Fibroblast of the aortic adventitia (primary cell): ENCODE measurements at places on chromosomes 12 and 14.
A peak's percentile ranks its signal among the peaks of the same experiment; 100 is the strongest.

DNA sequence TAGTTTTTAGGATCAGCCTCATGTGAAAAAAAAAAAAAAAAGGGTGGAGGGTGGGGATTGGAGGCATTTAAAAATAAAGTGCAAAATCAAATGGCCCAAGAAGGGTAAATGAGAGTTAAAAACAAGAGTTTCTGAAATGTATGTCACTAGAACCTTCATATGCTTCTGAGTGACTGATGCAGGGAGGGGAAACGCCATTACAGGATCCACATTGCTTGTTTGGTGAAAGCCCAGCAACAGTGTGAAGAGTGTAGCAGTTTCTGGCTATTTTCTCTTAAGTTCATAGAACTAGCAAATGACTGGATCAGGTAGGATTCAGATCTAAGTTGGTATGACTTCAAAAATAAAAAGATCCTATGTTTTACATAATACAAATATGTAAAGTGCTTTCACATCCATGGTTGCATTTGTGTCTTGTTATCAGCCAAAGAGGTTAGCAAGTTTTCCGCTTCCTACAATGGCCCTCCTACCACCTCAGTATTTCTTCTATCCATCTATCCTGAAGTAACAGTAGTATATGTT lies 2.9 kb downstream of the CHPT1 start:
- DNase-seq: no peak

- no peak for DNase-seq
These were observed 265.6 kb upstream of the FAR2 start for GRCh38 chr12:28883406-28883997.

DNA sequence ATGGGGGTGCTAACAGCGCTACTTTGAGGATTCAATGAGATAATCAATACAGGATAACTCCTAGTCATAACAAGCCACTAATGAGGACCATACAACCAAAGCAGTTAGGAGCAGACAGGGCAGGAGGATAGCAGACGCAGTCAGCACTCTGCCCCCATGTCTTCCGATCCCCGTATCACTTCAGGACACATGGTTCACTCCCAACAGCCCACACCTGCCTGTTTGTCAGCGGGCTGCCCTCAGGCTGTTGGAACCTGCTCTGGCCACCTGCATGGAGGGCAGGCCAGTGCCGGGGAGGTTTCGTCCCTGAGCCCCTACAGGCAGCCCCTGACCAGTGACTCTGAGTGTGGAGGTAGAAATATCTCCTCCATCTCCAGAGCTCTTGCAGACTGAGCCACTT lies 37.1 kb upstream of the LTBP2 start:
- DNase-seq: no peak

- DNase-seq: no peak
These were observed 465 bp upstream of the FGD4 start for GRCh38 chr12:32398816-32399369.

- DNase-seq: no peak
These were observed 1.4 kb downstream of the TOMM20L start for GRCh38 chr14:58397156-58397555.

- DNase-seq: no peak
These were observed 42.7 kb upstream of the NEDD1 start for GRCh38 chr12:96864335-96864734.

DNA sequence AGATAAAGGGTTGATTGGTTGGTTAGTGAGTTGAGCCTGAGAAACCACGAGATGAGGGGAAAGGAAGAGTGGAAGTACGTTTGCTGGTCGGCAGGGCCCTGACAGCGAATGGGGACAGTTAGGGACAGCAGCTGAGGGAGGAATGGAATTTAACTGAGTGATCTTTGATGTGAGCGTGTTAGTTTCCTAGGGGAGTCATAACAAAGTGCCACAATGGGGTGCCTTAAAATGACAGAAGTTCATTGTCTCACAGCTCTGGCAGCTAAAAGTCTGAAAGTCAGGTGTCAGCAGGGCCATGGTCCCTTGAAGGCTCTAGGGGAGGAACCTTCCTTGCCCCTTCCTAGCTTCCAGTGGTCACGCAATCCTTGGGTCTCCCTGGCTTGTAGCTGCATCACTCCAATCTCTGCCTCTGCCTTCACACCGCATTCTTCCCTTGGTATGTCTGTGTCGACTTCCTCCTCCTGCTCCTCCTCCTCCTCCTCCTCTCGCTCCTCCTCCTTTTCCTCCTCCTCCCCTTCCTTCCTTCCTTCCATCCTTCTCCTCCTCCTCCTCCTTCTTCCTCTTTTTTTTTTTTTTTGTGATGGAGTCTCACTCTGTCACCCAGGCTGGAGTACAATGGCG lies 26.0 kb upstream of the RIN3 start:
- no peak for DNase-seq

DNA sequence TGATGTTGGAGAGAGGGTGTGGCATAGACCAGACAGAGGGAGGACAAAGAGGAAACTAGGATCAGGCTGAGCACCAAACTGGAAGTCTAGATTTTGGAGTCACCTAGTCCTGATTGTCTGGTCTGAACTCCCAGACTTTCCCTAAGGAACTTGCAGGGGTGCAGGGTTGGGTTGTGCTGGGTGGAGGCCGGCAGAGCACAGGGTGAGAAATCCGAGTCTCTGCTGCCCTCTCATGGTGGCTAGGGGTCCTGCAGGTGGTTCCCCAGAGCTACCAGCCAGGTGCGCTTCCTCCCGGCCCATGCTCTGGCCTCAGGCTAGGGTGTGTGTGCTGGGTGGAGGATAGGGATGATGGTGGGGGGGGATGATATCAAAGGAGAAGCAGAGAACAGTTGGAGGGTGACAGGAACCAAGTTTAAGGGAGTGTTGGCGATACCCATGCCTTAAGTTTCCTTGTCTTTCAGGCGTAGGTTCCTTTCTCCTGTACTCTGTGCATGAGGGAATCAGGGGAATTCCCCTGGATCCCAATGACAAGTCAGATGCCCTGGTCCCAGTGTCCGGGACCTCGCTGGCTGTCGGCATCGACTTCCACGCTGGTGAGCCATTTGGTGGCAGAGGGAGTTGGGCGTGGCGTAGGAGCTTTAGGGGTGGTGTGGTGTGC lies 33.5 kb upstream of the NXPH4 start:
- DNase-seq: peak; percentile 70

- no peak for DNase-seq
These were observed 927.6 kb downstream of the GALC start for GRCh38 chr14:87065366-87065765.

GRCh38 chr12:115407723-115408122 lies 723.7 kb upstream of the TBX3 start:
- DNase-seq: no peak

DNA sequence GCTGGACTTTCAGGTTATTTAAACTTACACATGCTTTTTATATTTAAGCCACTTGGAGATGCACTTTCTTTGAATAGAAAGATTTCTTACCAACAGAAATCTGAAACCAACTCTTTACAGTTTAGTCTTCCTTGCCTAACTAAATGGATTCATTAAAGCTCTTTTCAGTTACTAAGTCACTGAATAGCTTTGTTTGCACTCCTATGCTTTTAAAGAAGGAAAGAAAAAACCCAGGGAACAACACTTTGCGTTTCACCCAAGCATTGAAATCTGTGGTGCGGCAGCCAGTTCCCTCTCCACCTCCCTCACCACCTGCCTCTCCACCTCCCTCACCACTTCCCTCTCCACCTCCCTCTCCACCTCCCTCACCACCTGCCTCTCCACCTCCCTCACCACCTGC lies 70.3 kb downstream of the RIMBP2 start:
- DNase-seq: no peak

DNA sequence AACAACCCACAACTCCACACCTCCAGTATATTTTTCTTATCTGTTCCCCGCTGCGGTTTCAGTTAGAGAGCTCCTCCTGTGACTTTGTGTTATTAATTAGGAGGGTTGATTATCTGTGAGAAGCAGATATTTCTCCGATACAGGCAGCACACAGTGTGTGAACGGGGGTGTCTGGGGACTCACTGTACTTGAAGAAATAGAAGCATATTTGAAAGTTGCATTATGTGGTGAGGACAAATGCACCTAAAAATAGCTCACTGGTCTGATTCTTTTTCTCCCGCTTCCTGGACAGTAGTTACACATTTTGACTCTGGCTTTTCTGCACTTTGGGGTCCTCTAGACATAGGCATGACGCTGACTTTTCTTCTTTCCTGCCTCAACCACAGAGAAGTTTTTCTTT lies 277.7 kb downstream of the VRK1 start:
- no peak for DNase-seq

DNA sequence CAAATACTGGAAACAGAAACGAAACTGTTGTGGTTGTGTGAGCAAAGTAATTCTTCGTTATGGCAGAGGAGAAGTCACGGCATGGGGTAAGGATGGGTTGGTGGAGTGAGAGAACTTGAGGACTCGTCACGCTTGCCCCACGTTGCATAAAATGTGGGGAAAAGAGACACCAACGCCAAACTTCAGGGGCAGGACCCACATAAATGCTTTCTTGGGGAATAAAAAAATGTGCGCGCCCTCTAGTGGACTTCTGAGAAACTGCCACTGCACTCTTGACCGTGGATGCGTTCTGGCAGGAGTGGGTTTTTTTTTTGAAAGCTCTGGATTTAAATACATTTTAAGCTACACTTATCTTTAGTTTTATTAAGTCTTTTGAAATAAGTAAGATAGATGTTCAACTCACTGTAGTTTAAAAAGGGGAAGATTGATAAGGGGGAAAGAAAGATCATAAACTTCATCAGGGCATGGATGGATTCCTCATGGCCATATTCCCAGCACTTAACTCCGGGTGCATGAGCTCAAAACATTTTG lies 4.1 kb upstream of the IGF1 start:
- peak; percentile 83 for DNase-seq
